Fibroblast of lung (primary cell): ENCODE measurements at places on chromosomes 12 and 14.

DNA sequence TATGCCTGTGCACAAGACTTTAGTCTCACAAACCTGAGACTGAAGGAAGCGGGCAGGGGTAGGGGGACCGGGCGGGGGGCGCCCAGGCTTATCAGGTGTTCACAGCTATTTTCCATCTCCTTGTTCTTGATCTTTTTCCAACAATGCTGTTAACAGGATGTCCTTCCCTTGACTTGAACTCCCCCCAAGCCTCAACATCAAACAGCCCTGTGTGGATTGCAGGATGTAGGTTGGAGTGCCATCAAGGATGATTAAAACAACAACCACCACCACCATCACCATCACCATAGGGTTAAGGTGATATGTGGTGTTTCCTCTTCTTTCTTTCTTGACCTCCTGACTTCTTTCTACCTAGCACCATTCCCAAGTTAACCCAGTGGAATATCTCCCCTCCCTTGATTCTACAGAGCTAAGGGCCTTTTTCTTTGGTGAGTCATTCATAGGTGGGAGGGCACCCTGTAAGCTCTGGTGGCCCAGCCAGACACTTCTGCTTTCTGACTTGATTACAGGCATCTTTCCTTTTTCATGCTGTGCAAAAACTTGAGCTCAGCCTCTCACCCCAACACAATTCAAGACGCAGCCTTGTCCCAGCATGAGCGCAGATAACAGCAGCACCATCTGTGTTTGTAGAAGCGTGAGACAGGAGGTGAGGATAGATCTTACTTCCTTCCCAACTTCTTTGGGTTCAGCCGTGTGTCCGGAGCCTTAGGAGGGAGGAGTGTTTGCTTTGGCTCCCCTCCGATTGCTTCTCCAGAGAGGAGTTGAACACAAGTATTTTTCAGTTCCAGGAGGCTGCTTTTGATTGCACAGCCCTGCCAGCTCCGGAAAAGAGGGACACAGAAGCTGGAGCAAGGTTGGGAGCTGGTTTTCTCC lies 26.8 kb downstream of the FLVCR2 start:
- peak; percentile 15 for DNase-seq

DNA sequence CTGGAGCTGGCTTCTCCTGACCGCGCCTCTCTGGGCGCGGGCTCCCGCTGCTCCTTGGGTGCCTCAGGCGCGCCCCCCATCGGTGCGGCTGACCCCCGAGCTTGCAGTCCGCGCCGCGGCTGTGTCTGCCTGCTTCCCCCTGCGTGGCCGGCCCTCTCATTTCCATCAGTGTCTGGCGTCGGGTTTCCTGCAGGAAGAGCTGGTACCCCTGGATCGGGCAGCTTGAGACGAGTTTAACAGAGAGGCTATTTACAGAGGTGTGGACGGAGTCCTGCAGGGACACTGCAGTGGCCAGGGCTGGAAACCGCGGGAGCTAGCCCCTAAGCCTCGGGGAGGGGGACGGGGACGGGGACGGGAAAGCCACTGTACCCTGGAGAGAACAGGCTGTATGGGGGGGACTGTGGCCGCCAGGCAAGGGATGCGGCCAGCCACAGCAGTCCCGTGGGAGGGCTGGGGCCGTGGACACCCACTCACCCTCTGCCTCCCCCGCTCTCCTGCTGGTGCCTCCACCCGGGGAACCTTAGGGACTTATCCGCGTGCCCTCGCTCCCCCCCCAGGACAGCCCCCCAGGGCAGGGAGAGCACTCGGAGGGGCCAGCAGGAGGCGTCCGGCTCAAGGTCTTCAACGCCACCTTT lies 3.7 kb upstream of the CACNA2D4 start:
- DNase-seq: no peak

- DNase-seq: no peak
Observed at GRCh38 chr12:123071857-123072256, 79.0 kb downstream of the PITPNM2 start.

DNA sequence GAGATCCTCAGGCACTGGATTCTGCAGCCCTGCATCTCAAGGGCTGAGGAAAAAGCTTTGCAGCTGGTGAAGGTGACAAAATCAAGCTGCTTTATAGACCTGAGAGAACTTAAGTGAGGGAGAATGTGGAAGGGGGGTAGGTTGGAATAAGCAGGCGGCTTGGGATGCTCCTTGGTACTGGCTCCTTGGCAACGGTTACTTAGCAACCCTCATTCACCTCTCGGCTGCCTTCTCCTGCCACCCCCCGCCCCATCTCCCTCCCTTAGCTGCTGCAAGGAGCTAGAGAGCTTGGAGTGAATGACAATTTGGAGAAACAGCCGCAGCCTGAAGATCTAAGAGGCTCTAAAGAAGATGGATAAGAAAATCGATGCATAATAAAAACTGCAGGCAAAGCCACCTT lies 44.1 kb upstream of the CISTR start:
- no peak for DNase-seq

DNA sequence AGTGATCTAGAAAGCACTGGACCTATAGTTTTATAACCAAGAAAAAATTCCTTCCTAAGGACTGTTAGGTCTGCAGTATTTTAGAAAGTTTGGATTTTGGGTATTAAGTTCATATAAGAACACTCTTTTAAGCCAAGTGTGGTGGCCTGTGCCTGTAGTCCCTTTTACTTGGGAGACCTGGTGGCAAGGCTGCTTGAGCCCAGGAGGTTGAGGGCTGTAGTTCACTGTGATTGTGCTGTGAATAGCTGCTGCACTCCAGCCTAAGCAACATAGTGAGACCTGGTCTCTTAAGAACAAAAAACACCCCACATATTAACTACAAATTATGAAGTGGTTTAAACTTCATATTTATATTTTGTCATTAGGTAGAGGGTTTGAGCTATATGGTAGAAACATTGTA lies 9.7 kb downstream of the DNM1L start:
- no peak for DNase-seq

DNA sequence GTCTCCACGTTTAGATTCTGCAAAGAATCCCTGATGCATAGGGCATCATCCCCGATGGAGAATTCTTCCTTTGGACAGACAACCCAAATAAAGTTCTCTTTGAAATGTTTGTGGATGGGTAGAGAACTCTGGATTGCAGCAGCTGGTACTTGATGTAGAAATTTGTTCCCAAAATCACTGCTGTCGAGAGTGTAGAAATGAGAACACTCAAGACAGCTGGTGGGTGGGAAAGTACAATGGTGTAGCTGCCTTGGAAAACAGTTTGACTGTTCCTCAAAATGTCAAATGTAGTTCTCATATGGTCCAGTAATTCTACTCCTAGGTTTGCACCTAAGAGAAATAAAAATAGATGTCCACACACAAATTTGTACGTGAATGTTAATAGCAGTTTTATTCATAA lies 671.5 kb upstream of the TMEM132C start:
- DNase-seq: no peak

GRCh38 chr12:12491606-12492005 lies 71.1 kb downstream of the DUSP16 start:
- DNase-seq: no peak

GRCh38 chr14:21923820-21924219 lies 250.2 kb upstream of the OR4E1 start:
- DNase-seq: no peak

DNA sequence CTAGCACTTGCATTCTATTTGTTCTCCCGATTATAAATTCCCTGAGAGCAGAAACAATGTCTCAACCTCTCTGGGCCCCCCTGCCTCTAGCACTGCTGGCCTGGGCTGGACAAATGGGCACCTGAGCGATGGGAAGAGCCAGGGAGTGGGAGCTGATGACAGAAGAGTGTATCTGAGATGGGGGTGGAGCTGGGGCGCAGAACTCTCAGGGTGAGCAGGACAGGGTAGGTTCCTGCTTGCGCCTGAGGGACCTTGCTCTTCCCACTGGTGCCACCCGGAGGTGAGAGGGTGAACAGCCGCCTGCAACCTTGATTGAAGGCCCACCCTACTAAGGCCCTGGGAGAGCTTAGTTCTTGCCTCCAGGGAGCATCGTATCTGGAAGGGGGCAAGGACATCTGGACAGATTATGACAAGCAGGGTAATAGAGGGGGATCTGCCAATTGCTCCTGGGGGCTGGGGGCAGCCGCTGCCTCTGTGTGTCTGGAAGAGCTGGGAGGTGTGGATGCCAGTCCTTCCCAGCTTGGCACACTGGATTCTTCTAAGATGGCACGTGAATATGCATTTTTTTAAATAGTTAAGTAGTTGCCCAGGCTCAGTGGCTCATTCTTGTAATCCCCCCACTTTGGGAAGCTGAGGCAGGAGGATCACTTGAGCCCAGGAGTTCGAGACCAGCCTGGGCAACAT lies 43.0 kb upstream of the TSPAN9 start:
- DNase-seq: peak; percentile 57

- DNase-seq: no peak
Observed at GRCh38 chr12:131984334-131984733, 34.6 kb downstream of the EP400 start.

GRCh38 chr14:94517248-94517640 lies 8.0 kb upstream of the SERPINA12 start:
- no peak for DNase-seq

DNA sequence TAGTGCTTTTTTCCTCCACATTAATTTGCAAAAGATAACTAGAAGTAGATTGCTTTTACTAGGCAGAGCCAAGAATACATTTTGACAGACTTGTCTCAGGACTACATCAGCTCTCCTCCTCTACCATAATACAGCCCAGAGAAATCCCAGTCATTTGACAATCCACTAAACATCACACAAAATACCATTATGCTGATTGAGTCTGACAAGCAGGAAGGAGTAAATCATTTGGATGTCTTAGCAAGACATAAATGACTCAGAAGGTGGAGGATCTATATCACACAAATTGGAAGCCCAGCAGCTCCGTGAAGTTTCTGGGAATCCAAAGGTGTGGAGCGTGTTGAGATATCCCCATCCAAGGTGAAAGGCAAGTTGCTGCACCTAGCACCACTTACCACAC lies 75.4 kb upstream of the FKBP4 start:
- no peak for DNase-seq

- peak; percentile 66 for DNase-seq
Observed at GRCh38 chr12:13179211-13180074, 17.1 kb upstream of the EMP1 start.

DNA sequence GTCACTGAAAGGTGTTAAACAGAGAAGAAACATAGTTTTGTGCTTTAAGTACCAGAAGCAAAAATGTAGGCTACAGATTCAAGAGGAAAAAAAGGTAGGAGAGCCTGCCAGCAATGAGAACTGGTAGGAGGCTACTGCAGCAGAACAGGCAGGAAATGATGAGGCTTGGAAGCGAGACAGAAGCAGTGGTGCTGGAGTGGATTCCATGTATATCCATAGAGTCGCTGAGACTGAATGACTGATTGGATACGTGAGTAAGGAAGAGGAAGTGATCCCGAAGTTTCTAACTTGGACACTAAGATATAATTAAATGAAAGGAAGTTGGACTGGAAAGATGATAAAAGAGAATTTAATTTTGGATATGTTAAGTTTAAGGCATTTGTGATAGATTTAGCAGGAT lies 45.0 kb upstream of the CCDC91 start:
- DNase-seq: no peak

DNA sequence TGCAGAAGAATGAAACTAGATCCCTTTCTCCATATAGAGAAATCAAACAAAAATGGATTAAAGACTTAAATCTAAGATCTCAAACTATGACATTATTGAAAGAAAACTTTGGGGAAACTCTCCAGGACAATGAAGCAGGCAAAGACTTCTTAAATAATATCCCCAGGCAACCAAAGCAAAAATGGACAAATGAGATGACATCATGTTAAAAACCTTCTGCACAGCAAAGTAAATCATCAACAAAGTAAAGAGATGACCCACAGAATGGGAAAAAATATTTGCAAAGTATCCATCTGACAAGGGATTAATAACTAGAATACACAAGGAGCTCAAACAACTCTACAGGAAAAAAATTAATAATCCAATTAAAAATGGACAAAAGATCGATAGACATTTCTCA lies 101.0 kb downstream of the RALGAPA1 start:
- DNase-seq: no peak

DNA sequence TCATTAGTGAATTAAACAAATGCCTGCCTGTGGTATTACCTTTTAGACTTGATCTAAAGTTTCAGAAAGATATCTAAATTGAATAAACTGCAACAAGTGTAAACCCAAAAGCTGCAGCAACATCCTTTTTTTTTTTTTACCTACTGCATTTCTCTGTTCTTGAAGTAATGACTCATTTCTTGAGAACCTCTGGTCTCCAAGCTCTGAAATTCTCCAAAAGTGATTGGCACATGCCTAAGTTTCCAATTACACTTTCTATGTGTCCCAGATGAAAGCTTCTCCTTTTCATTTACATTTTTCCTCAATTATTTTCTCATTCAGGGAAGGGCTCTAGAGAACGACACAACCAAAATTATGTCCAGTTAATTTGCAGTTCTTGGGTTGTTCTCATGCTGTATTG lies 435.2 kb upstream of the DCN start:
- no peak for DNase-seq

- DNase-seq: no peak
Observed at GRCh38 chr14:51697848-51698247, 46.1 kb downstream of the FRMD6 start.

DNA sequence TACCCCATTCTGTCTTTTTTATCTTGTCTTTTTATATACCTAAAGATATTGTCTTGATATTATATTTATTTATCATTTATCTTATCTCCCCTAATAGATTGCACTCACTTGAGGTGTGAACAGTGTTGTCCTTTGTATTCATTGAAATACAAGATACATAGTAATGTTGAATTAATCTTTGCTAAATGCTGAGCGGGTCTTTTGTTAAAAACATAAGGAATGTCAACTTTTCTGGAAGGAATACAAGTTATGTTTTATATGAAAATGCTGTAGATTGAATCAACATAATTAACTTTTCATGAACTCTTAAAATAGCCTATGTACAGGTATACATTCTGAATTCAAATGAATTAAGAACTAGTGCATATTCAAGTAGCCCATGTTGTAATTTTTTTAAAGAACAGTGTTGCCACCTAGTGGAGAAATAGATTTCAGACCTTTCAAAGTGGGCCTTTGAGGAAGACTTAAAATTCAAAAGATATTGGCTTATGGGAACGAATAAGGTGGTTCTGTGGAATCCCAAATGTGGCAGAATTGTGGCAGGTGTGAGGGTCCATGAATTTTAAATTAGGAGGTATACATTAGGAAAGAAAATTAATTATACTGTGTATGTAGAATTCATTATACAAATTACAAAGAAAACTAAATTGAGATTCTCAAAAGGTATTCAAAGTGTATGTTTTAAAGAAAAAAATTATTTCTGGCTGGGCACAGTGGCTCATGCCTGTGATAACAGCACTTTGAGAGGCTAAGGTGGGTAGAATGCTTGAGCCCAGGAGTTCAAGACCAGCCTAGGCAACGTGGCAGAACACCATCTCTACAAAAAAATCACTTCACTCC lies 19.1 kb downstream of the BBOF1 start:
- DNase-seq: peak; percentile 46

DNA sequence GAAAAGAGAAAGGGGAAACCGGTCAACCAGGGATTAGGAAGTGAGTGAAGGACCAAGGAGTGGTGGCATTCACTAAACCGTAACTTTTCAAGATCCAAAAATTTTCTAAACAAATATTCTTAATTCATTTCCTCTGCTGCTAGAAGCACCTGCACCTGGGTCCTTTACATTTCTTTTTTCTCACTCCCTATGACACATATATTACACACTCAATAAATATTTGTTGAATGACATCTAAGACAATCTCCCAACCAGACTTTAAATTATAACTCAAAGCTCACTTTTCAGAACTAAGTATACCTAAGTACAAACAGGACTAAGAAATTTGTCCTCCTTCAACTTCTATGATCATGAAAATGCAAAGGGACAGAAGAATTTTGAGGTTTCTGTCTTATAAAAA lies 11.1 kb downstream of the TTC5 start:
- DNase-seq: no peak

GRCh38 chr14:104573930-104574329 lies 5.6 kb upstream of the C14orf180 start:
- no peak for DNase-seq

GRCh38 chr12:5561057-5561456 lies 129.1 kb downstream of the NTF3 start:
- no peak for DNase-seq
